ENCODE measurements at places on chromosomes 4 and X.

DNA sequence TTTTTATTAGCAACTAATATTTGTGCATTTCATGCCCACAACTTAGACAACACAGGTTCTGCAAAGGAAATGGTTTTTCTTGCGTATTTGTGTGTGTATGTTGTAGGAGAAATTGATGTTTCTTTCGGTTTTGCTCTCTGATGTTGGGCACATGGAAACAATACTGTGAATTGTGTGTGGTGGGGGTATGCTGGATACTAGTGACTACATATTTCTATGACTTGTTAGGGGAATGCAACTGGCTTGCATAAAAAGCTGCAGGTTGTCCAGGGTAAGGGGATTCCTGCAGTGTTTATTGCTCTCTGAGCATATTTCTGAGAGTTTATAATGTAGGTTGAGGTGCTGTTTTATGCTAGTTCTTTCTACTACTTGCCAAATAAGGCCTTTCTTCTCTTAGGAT is 11.6 kb downstream of the DLG3 start:
- DNase-seq = no peak

GRCh38 chr4:101018836-101019235 is 328.5 kb downstream of the PPP3CA start:
- no peak for DNase-seq

GRCh38 chr4:108117418-108118182 is 51.1 kb downstream of the LEF1 start:
- no peak for DNase-seq

- no peak for DNase-seq
Measured at GRCh38 chr4:110617075-110617640, 5.7 kb downstream of the PITX2 start.

DNA sequence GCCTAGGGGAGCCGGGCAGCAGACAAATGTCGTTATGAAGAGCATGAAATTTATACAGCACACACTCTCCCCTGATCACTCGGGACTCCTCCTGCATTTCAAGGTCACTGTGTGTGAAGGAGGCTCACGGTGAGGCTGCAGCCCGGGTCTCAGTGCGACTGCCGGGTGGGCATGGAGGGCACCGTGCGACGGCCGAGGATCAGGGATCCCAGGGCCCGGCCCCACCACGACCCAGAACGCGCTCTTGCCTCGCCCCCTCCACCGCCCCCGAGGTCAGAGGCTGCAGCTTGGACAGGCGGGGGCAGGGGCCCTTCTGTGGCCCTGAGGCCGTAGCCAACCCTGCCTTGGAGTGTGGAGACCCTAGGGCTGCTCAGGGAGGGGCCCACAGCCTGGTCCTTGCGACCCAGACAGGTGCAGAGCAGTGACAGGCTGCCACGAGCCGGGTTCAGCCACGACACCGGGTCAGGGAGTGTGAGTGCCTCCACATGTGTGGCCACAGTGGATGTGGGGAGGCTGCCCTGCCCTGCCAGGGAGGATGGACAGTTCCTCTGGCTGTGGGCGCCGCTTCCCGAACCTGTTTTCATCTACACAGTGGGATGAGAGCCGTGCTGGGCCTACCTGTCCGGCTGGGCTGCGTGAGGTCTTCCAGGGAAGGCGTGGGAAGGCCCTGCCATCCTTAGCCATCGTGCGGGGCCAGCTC is 89.3 kb upstream of the NKX1-1 start:
- DNase-seq = no peak

- no peak for DNase-seq
Measured at GRCh38 chr4:139685180-139685579, 19.6 kb downstream of the MGST2 start.

DNA sequence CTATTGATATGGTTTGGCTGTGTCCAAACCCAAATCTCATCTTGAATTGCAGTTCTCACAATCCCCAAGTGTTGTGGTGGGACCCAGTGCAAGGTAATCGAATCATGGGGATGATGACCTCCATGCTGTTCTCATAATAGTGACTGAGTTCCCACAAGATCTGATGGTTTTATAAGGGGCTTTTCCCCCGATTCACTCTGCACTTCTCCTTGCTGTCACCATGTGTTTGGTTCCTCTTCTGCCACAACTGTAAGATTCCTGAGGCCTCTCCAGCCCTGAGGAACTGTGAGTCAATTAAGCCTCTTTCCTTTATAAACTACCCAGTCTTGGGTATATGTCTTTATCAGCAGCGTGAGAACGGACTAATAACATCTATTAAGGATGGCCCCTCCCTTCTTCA is 68.8 kb downstream of the FBXW7 start:
- DNase-seq = no peak

DNA sequence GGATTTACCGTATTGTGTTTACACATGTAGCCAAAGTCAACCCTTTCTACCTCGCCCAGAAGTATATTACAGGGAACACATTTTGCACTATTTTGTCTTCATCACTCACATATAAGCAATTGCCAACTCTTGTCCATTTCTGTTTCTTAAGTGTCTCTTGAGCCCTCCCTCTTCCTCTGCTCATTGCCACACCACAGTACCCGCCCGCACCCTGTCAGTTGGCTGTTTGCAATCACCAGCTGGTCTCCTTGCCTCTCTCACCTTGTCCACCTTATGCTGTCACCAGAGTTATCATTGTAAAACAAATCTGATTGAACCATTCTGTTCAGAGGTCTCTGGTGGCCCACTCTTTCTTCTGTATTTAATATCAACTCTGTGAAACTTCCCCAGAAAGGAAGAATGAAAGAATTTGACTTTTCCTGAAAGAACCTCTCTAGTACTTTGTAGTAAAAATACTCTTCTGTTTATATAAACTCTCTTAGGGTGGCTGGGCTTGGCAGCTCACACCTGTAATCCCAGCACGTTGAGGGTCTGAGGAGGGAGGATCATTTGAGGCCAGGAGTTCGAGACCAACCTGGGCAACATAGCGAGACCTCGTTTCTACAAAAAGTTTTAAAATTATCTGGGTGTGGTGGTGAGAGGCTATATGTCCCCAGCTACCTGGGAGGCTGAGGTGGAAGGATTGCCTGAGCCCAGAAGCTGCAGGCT is 50.2 kb downstream of the ING2 start:
- DNase-seq = no peak

DNA sequence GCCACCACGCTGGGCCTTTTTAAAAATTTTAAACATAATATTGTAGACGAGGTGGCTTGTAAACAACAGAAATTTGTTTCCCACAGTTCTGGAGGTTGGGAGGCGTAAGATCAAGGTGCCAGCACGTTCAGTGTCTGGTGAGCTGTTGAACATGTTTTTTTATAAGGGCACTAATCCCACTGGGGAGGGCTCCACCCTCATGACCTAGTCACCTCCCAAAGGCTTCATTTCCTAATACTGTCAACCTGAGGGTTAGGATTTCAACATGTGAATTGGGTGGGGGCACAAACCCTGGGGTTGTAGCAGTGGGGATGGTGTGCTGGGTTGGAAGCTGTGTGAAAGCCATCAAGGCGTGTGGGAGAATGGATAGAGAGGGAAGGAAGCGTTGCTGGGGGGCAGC is 27.6 kb downstream of the TBC1D14 start:
- DNase-seq = no peak

GRCh38 chr4:16692046-16692445 is 206.4 kb downstream of the LDB2 start:
- DNase-seq = no peak

- no peak for DNase-seq
Measured at GRCh38 chr4:112213091-112213490, 18.5 kb upstream of the AP1AR start.

- DNase-seq = no peak
Measured at GRCh38 chrX:12263211-12263610, 124.9 kb downstream of the FRMPD4 start.

DNA sequence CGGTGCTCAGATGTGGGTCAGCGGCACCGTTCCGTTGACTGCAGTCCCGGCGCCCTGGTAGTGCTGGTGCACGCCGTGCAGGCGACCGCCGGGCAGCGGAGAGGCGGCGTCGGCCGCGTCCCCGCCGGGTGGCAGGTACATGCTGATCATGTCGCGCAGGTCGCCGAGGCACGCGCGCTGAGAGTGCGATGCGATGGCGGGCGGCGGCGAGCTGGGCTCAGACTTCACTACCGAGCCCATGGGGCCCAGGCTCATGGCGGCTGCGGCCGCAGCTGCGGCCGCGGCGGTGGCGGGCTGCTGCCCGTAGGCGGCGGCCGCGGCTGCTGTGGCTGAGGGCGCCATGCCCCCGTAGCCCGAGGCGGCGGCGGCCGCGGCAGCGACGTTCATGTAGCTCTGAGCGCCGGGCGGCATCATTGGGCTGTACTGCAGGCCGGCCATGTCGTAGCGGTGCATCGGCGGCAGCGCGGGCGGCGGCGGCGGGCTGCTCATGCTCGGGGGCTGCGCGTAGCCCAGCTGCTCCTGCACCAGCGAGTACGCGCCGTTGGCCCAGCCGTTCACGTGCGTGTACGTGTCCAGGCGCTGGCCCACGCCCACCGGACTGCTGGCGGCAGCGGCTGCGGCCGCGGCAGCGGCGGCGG is 1.0 kb downstream of the SOX3 start:
- no peak for DNase-seq

- DNase-seq = no peak
Measured at GRCh38 chrX:111645607-111646006, 35.4 kb upstream of the ALG13 start.

DNA sequence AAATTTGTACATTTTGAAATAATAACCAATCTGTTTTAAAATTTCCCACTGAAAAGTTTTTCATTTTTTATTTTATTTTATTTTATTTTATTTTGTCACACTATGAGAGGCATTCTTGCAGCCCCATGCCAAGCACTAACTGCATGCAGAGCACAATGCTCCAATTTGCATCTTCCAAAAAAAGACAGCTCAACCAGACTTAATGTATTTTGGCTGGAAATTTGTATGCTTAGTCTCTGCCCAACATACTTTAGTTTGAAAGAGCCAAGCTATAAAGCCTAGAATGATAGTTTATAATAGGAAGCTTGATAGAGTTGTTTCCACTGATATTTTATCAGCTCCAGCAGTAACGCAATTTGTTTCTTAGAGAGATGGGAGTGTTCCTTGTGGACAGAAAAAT is 235.5 kb downstream of the GALNTL6 start:
- DNase-seq = no peak

DNA sequence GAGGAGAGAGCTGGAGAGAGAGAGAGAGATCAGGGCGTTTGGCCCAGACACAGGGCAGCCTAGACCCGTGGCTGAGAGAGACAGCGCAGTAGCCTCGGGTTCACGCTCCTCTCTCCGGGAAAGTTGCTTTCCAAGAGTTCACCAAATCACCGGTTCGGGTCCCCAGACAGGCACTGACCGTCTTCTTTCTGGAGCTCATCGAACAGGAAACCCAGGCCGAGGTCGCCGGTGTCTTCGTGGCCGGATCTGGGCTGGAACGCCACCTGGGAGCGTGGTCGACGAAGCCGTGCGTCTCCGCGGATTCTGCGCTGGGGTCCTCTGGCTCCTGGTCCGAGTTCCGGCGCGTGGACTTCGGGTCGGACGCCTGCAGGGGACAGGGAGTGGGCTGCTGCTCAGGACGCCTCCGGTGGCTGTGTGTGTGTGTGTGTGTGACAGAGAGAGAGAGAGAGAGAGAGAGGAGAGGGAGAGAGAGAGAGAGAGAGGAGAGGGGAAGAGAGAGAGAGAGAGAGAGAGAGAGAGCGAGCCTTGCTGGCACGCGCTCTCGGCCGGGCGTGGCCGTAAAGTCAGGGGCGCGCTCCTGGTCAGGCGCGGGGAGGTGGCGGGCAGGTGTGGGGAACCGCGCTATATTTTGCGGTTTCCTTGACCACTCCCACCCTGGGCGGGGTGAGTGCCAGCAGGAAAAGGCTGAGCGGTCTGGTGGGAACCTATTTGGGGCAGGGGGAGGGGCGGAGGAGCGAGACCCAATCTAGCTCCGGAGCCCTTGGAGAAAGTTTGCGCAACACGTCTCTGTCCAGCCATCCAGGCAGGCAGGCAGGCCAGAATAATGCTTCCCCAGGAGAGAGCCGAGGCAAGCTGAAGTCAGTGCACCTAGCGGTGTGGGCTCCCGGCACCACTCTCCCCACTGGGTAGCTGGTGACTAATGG is 62.1 kb downstream of the RHOXF2B start:
- no peak for DNase-seq

GRCh38 chrX:153585827-153586226 is 13.1 kb downstream of the CCNQ start:
- no peak for DNase-seq

- DNase-seq = no peak
Measured at GRCh38 chr4:125359960-125360634, 45.3 kb downstream of the FAT4 start.

- DNase-seq = no peak
Measured at GRCh38 chrX:39627257-39627656, 470.5 kb downstream of the BCOR start.

DNA sequence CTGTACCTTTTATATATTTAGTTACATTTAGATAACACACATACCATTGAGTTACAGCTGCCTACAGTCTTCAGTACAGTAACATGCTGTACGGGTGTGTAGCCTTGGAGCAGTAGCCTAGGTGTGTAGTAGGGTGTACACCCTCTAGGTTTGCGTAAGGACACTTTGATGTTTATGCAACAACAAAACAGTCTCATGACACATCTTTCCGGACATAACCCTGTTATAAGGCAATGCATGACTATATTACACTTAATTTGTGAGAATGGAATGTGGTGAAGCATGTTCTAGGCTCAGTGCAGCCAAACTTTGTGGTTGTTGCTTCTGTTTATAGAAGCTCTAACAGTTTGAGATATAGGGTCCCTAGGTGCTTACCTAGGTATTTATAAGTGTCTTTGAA is 65.4 kb downstream of the SPRY1 start:
- no peak for DNase-seq

DNA sequence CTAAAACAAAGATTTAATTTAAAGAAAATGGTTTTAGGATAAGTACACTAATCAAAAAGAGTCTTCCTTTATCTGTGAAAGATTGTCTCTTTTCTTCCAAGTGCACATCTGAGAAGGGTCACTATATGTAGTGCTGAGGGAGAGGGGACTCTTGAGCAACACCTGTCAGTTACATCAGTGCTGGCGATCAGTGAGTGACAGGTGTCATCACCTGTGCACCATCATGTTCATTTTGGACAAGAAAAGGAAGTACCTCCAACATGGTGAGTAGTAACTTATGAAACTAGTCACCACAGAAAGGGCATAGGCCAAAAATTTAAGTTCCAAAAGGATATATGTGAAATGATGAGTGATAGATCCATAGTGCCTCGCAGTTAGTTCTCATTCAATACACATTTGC is 55.7 kb downstream of the MCUB start:
- no peak for DNase-seq
